ENCODE measurements at places on chromosomes 4 and X.

DNA sequence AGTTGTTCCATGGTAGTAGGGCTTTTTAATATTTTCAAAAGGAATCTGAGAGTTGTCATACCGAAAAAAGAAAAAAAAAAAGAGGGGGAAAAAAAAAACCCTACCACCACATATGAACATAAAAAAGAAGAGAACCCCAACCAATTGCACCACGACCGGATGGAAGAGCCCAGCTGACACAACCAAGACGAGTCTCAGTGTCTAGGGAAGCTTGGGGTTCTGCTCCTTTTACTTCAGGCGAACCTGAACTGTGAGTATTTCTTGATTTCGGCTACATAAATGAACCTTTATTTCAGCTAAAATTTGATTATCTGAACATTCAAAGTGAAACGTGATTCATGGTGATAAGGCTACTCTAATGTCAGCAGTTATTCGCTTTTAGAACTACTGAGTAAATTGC, at the start of gene GPR34:
Gene GPR34, plus strand, starts transcription at position 139 of the 400 bp plus-strand sequence. CDS start 6,661 bp downstream, outside the sequence.
- no peak for DNase-seq

DNA sequence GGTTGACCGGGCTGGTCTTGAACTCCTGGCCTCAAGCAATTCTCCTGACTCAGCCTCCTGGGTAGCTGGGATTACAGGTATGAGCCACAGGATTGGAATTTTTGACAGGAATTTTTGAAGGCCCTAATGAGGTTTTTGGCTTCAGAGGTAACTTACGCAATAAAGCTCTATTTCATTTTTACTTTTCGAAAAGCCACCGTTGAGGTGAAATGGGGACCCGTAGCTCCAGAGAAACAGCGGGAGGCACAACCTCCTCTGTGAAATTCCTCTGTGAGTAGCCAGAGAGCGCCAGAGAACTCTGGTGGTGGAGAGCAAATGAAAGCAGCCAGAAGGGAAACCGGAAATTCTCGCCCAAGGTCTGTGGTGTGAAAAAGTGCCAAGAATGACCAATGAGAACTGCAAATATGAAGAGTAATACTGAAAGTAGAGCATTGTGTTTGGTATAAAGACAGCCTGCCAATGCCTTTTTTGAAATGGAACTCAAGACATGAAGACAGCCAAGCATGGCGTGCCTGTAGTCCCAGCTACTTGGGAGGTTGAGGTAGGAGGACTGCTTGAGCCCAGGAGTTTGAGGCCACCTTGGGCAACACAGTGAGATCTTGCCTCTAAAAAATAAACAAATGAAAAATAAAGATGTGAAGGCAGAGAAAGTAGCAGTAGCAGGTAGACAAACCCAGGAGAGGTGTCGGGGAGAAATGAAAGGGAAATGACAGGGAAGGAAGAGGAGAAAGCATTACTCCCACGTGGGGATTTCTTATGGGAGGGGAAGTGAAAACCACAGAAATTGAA, 33.0 kb upstream of the TMEM131L start:
- peak; percentile 66 for DNase-seq

GRCh38 chr4:67571975-67572374, 13.4 kb downstream of the STAP1 start:
- no peak for DNase-seq

DNA sequence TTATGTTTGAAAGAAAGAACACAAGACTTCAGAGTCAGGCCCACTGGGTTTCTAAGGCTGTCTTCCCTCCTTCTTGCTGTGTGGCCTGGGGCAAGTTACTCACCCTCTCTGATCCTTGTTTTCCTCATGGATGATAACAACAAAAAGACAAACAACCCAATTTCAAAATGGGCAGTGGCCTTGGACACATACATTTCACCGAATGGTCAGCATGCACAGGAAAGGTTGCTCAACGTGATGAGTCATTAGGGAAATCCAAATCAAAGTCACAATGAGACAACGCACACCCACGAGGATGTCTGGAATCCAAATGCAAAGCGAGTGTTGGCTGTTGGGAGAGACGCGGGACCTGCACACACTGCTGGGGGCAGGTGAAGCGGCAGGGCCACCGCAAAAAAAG, 50.8 kb upstream of the PPP2R2C start:
- DNase-seq: no peak

Measured in fibroblast of the conjunctiva (primary cell).